ENCODE measurements at places on chromosomes 12 and 14. TPM values are rescaled to one million over a fixed set of nuclear protein-coding genes. Genes with fewer than 3 reads are reported as not detected.

Gene SLC48A1
- polyA plus RNA-seq, result 9.7 TPM

Gene AICDA
- not detected for polyA plus RNA-seq

Gene KRT86
- polyA plus RNA-seq, result not detected

Gene KRT73
- polyA plus RNA-seq, result 10.0 TPM

Gene FOXM1
- polyA plus RNA-seq, result 0.19 TPM

Gene FLRT2
- polyA plus RNA-seq, result not detected

Gene CD163
- polyA plus RNA-seq, result not detected

Gene TPH2
- polyA plus RNA-seq, result not detected

Gene PRH2
- not detected for polyA plus RNA-seq

Gene CCDC175
- polyA plus RNA-seq, result not detected

Gene ACOT2
- 25.0 TPM for polyA plus RNA-seq

Gene CLEC6A
- polyA plus RNA-seq, result not detected

Gene ZNF605
- polyA plus RNA-seq, result 0.72 TPM

Gene TOMM20L
- not detected for polyA plus RNA-seq

Gene CLEC14A
- polyA plus RNA-seq, result 0.08 TPM

Gene NKX2-1
- not detected for polyA plus RNA-seq
